ENCODE measurements at places on chromosomes 2 and 18.

DNA sequence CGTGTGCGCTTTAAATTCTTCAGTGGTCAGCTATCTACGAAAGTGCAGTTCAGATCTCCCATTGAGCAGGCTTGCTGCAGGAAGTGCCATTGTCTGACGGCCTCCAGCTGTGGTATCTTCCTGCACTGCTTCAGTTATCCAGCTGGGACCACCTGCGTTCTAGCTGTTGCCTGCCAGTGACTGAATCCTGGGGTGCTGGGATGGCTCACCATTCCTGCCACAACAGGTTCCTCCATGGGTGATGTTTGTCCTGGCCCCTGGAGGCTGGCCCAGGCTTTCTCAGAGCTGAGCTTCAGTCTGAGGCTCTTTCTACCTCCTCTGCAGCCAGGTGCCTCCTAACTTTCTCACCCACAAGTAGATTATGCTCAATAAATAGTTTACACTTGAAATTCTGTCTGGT, 498.5 kb upstream of the HS6ST1 start:
- H3K27me3 ChIP-seq = peaks cover 3% of the 10 kb centered on the region
- H3K4me3 ChIP-seq = no peak overlapping the region
- H3K36me3 ChIP-seq = no peaks in the 10 kb centered on the region
- peaks cover 16% of the 10 kb centered on the region for H3K4me1 ChIP-seq
- DNase-seq = peak; percentile 53

- no peaks in the 10 kb centered on the region for H3K36me3 ChIP-seq
- DNase-seq = peak; percentile 36
- H3K27ac ChIP-seq = no peak overlapping the region
- H3K4me3 ChIP-seq = no peak overlapping the region
- no peaks in the 10 kb centered on the region for H3K27me3 ChIP-seq
- H3K4me1 ChIP-seq = peaks cover 7% of the 10 kb centered on the region
Observed at GRCh38 chr2:205706769-205707381, 24.6 kb downstream of the NRP2 start.

DNA sequence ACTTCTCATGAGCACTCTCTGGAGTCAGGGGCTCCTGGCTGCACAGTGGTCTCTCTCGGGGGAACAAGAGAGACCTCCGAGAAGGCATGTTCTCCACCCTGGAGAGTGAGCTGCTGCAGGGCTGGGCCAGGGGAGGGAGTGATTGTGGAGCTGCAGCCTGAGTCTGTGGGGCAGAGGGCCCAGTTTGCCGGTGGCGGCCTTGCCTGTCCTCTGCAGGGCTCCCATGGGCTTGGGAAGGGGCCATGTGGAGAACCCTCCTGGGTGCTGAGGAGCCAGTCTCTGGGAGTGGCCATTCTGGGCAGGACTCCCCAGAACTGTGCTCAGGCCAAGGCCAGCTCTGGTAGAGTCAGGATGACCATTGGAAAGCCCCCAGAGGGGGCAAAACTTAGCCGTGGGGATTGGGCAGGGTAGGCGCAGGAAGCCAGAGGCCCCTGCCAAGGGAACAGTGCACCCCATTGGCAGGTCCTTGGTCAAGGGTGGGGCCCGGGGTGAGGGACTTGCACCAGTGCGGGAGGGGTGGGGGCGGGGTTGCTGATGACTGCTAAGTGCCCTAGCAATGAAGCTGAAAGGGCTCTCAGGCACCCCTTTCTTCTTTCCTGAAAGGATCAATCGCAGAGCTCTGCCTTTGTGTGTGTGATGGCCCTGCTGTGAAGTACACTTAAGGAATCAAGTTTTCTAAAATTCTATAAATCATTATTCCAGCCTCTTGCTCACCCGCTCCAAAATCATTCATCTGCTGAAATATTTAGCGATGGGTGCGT, 69.7 kb upstream of the BOD1L2 start:
- no peak for DNase-seq
- no peaks in the 10 kb centered on the region for H3K4me1 ChIP-seq
- H3K27ac ChIP-seq = no peak overlapping the region
- no peak overlapping the region for H3K4me3 ChIP-seq
- H3K27me3 ChIP-seq = peaks cover 21% of the 10 kb centered on the region

DNA sequence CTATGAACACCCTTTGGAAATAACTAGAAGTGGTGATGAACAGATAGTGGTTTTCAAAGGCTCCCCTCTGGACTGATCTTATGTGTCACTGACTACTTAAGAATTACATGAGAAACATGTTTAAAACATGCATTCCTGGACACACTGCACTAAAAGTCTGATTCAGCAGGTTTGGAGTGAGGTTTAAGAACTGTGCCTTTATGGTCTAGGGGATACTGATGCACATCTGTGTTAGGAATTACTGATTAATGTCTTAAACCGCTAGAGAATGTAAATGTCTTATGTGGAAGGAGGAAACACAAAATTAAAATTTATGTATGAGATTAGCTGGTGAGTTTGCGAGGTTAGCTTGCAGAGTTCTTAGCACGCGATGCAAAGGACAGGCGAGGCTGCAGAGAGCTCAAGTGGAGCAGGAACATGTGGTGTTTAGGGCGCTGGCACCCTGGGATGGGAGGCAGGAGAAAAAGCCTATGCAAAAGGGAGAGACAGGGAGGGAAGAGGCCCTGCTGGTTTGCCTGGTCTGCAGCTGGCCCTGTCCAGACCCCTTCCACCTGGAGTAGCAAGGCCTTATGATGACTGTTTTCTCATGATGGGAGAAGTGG, 11.7 kb downstream of the SH3YL1 start:
- H3K4me3 ChIP-seq = no peak overlapping the region
- no peak for DNase-seq
- no peaks in the 10 kb centered on the region for H3K36me3 ChIP-seq
- H3K4me1 ChIP-seq = peaks cover 3% of the 10 kb centered on the region
- no peak overlapping the region for H3K27ac ChIP-seq
- H3K27me3 ChIP-seq = no peaks in the 10 kb centered on the region

DNA sequence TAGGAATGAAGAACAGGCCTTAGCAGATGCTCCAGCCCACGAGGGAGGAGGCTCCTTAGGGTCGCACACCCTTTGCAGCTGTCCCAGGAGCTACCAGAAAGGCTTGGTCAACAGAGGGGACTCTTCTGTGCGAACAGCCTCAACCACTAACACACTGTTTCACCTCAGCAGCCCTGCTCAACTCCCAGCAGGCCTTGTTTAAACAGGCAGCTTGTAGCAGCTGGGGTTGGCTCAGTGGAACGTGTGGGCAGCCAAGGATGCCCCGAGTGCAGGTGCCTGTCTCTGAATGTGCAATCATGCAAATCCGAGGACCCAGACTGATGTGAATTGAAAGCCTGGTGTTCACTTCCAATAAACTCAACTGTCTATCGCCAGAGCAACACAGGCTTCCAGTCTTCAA, 88.7 kb upstream of the CXCR4 start:
- H3K4me1 ChIP-seq = no peaks in the 10 kb centered on the region
- H3K36me3 ChIP-seq = no peaks in the 10 kb centered on the region
- H3K27me3 ChIP-seq = peaks cover 4% of the 10 kb centered on the region
- DNase-seq = no peak
- no peak overlapping the region for H3K4me3 ChIP-seq
- H3K27ac ChIP-seq = no peak overlapping the region

- peaks cover 9% of the 10 kb centered on the region for H3K4me1 ChIP-seq
- no peaks in the 10 kb centered on the region for H3K36me3 ChIP-seq
- no peaks in the 10 kb centered on the region for H3K27me3 ChIP-seq
- H3K4me3 ChIP-seq = no peak overlapping the region
- DNase-seq = no peak
Observed at GRCh38 chr2:20334605-20335203, 15.9 kb downstream of the PUM2 start.

DNA sequence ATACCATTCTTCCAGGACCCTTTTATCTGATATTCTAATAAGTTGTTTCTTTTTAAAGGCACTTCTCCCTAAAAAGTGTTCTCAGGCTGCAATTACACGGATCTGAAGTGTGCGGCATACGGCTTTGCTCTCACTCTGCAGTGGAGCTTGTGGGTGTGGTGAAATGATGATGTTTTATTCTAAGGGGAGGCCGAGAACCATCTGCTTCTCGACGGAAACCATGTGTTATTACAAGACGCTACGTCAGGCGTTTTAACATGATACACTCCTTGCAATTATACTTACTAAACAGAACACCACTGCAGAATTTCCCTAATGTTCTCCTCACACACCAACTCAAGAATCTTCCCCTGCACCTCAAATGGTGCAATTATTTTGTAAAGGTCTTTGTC, 34.9 kb upstream of the CTDP1 start:
- peaks cover 15% of the 10 kb centered on the region for H3K4me1 ChIP-seq
- no peak overlapping the region for H3K4me3 ChIP-seq
- DNase-seq = no peak
- H3K27me3 ChIP-seq = no peaks in the 10 kb centered on the region
- H3K27ac ChIP-seq = no peak overlapping the region

DNA sequence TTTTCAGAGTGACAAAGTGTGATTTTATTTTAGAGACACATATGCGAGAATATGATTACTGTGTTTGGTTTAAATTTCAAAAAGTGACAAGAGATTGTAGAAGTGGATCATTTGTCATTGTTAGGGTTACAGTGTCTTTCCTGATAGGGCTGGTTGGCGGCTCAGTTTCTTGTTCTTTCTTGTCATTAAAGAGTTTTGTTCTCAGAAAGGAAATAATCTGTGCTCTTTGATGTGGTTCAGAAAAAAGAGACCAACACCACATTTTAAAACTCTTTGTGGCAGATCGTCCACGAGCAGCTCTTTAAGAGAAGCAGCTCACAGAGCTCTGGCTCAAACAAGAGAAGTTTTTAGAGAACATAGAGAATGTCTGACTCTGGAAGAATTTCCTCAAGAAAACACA, 45.6 kb upstream of the ZNF532 start:
- H3K36me3 ChIP-seq = no peaks in the 10 kb centered on the region
- peaks cover 9% of the 10 kb centered on the region for H3K4me1 ChIP-seq
- H3K27me3 ChIP-seq = no peaks in the 10 kb centered on the region
- no peak for DNase-seq
- H3K4me3 ChIP-seq = no peak overlapping the region

DNA sequence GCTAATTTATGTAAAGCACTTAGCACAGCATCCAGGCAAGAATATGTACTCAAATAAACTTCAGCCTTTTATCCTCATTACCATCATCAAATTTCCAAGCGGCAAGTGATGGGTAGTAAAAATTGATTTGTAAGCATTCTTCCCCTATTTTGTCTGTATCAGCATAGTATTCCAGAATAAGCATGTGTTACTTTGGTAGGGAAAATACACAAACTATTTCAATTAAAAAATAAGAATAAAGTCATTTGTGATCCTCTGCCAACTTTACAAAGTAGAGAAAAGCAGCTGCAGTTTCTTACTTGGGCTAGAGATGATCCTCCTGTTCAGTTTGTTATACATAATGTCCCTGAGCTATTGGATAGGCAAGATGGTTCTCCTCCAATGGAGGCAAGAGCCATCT, 493.2 kb downstream of the ZEB2 start:
- no peak for DNase-seq
- no peak overlapping the region for H3K4me3 ChIP-seq
- no peak overlapping the region for H3K27ac ChIP-seq
- no peaks in the 10 kb centered on the region for H3K4me1 ChIP-seq
- H3K36me3 ChIP-seq = no peaks in the 10 kb centered on the region
- no peaks in the 10 kb centered on the region for H3K27me3 ChIP-seq

- H3K36me3 ChIP-seq = no peaks in the 10 kb centered on the region
- no peak overlapping the region for H3K4me3 ChIP-seq
- no peaks in the 10 kb centered on the region for H3K27me3 ChIP-seq
Observed at GRCh38 chr2:133213651-133214050, 354.6 kb downstream of the NCKAP5 start.

GRCh38 chr2:231399046-231399852, 3.7 kb downstream of the B3GNT7 start:
- DNase-seq = no peak
- H3K4me3 ChIP-seq = no peak overlapping the region
- H3K27ac ChIP-seq = no peak overlapping the region
- H3K36me3 ChIP-seq = no peaks in the 10 kb centered on the region
- no peaks in the 10 kb centered on the region for H3K4me1 ChIP-seq

DNA sequence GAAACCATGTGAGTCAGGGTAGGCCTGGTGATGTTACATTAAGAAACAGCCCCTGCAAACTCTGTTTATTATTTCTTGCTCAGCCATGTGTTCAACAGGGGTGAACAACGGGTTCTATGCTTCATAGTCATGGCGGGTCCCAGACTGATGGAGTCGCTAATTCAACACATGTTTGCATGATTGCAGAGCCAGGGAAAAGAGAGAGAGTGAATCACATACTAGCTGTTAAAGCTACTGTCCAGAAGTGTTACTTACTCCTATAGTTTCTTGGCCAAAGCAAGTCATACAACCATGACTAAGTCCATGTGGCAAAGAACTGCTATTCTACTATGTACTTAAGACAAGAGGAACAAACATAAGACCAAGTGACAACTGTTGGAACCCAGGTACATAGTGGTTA, 241.2 kb upstream of the SKOR2 start:
- DNase-seq = no peak
- H3K36me3 ChIP-seq = no peaks in the 10 kb centered on the region

- H3K27ac ChIP-seq = no peak overlapping the region
- no peak overlapping the region for H3K4me3 ChIP-seq
- H3K4me1 ChIP-seq = no peaks in the 10 kb centered on the region
- H3K27me3 ChIP-seq = peaks cover 11% of the 10 kb centered on the region
Observed at GRCh38 chr2:19026261-19026660, 332.2 kb downstream of the OSR1 start.

GRCh38 chr18:63119647-63120046, 199.9 kb downstream of the BCL2 start:
- H3K4me3 ChIP-seq = no peak overlapping the region
- H3K27me3 ChIP-seq = no peaks in the 10 kb centered on the region
- H3K36me3 ChIP-seq = no peaks in the 10 kb centered on the region
- H3K4me1 ChIP-seq = peaks cover 25% of the 10 kb centered on the region
- peak; percentile 89 for DNase-seq

GRCh38 chr2:41966431-41966893, 81.4 kb upstream of the PKDCC start:
- peak; percentile 74 for DNase-seq
- no peaks in the 10 kb centered on the region for H3K36me3 ChIP-seq
- peaks cover 50% of the 10 kb centered on the region for H3K4me1 ChIP-seq
- H3K4me3 ChIP-seq = no peak overlapping the region

DNA sequence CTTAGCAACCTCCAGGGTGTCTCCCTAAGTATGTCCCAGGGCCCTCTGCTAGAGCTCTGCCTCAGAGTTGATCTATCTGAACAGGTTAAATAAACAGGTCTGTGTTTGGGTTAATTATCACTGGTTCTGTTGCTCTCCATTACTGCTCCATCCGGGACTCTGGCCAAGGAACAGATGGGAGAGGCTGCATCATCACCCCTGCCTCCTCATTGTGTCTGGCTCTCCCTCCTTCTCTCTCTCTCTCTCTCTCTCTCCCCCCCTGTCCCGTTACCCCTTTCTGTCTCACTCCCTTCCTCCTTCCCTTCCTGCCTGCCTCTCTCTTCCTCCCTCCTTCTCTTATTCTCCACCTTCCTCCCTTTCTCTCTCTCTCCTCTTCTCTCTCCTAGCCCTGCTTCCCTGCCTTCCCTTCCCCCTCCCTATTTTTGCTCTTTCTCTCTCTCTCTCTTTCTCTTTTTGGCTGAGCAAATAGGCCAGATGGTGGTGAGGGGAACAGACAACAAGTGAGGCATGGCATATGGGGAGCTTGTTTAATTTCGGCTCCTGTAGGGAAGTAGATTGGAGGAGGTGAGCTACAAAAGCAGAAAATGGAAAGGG, 62.1 kb downstream of the SETBP1 start:
- no peak overlapping the region for H3K4me3 ChIP-seq
- H3K27me3 ChIP-seq = no peaks in the 10 kb centered on the region
- no peak for DNase-seq
- H3K27ac ChIP-seq = no peak overlapping the region
- H3K36me3 ChIP-seq = no peaks in the 10 kb centered on the region

GRCh38 chr2:46964835-46965560, 49.4 kb upstream of the MCFD2 start:
- no peaks in the 10 kb centered on the region for H3K27me3 ChIP-seq
- H3K4me3 ChIP-seq = no peak overlapping the region
- H3K27ac ChIP-seq = no peak overlapping the region
- no peaks in the 10 kb centered on the region for H3K36me3 ChIP-seq
- H3K4me1 ChIP-seq = peaks cover 7% of the 10 kb centered on the region

All from A673 (cell line).